ENCODE measurements at places on chromosomes 16 and 17.

DNA sequence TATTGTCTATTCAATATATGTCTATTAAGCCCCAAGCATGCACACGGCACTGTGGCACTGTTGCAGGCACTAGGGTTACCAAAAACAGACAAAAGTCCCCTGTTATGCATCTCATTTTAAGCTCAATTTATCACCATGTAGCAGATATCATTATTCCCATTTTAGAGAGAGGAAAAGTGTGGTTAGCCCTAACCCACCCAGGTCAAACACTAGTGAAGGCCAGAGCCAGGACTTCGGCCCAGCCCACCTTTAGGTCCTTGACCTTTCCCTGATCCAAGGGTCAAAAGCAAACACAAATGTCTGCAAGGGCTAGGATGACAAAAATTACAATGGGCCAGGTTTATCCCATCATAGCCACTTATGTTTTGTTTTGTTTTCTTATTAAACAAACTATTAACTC, 130.3 kb upstream of the NUDT7 start:
- DNase-seq: no peak

DNA sequence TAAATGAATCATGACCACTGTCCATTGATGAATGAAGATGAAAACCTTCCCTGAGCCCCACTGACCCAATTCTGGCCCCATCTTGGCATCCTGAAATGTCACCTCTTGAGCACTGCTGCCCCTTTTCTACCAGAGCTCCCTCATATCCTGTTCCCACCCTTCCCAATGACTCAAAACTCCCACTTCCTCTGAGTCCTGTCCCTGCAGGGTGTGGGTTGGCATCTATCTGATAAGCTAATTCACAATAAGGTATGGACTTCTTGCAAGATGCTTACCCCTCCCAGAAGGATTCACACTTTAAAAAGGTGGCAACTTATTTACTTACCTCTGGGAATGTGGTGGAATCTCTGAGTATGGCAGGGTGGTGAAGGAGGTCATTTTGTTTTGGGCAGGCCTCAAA, 13.3 kb upstream of the CSNK2A2 start:
- DNase-seq: no peak

- DNase-seq: no peak
These were observed 20.7 kb upstream of the PLCG2 start for GRCh38 chr16:81758376-81758775.

DNA sequence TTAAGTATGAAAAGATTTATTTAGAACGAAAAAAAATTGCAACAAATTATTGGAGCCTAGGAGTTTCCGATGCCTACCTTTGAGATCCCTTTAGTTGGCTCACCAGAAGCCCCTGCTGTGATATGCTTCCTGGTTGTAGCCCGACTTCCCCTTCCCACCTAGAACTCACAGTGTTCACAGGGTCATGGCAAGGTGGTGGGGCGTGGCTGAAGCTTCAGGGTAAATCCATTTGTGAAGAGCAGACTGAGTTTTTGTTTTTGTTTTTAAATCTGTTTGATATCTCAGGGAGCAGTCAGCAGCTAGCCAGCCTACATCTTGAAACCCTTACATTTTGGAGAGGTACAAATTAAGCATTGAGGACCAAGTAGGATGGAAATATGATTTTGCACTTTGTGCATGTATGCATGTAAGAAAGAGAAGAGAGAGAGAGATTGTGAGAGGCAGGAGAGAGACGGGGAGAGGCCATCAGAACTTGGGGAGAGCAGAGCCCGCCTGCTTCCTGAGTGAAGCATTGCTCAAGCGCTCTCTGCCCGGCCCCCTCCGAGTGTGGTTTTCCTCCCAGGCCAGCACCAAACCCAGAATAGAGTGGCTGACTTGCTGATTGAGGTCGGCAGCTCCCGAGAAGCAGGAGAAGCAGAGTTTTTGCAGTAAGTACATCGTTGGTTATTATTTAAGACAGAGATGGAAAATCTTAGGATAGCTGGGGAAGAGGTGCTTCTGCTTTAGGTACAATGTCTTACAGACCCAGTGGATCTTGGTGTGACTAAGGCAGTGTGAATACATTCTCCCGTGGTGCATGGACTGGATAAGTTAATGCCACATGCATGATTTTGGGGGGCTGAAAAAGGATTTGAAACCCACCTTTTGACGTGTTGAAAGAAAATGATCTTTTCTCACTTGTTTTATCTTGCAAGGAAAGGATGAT, 64.2 kb downstream of the SPECC1 start:
- DNase-seq: peak; percentile 70

DNA sequence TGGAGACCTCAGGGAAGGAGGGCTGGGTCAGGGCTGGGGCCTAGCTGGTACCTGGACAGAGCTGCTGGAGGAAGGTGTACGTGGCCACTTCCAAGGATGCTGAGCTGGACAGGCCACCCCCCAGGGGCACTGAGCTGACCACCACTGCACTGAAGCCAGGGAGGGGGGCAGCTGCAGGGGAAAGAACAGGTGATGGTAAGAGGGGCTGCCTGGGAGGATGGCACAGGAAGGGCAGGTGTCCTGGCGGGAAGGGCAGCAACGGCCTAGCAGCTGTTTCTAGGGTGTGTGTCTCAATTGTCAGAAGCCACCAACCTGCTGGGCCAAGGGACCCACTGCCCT, 1.8 kb downstream of the GALK1 start:
- DNase-seq: no peak

- DNase-seq: no peak
These were observed 29.4 kb upstream of the ATP2A3 start for GRCh38 chr17:3993493-3994220.

DNA sequence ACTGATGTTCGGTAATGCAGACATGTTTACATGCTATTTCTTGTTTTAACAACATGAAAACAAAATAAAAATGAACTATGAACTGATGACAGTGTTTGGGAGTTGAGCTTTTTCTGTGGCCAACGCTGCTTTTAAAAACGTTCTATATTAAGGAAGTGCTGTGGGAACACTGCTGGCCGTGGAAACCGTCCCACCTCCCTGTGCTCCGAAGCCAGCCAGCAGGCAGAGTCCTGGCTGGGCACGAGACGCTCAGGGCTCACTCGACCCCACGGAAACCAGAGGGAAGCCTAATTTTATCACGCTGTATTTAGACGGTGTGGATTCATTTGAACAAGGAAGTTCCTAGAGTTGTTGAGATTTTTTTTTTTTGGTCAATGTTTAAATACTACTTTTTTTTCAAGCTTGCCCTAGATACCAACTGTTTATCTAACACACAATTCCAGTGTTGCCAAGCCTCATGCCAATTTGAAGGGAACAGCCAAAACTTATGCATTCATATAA, 25.8 kb downstream of the ADCY9 start:
- DNase-seq: no peak

DNA sequence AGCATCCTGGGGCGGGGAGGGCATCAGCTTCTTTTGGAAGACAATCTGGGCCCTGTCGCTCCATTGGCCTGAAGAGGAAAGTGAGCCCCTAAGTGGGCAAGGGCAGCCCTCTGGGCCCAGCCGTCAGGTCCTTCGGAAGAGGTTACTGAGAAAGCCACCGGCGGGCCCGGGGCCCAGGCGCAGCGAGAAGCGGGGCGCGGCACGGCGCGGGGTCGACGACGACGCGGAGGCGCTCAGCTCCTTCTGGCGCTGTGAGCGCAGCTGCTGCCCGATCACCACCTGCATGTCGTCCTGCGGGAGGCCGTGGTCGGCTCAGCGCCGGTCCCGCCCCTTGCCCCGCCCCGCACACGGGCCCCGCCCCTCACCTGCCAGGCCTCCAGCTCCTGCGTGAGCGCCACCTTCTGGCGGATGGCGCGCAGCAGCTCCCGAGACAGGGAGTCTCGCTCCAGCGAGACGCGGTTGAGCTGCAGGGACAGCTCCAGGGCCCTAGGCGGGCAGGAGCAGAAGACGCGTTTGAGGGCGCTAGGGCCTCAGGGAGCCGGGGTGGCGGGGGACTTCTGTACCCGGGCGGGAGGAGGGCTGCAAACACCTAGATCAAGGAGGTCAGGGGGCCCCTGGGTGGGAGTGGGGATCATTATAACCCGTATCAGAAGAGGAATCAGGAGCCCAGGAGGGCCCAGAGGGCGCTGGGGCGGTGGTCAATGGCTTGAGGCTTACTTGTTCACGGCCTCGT, 4.3 kb downstream of the THOC6 start:
- DNase-seq: peak; percentile 90

DNA sequence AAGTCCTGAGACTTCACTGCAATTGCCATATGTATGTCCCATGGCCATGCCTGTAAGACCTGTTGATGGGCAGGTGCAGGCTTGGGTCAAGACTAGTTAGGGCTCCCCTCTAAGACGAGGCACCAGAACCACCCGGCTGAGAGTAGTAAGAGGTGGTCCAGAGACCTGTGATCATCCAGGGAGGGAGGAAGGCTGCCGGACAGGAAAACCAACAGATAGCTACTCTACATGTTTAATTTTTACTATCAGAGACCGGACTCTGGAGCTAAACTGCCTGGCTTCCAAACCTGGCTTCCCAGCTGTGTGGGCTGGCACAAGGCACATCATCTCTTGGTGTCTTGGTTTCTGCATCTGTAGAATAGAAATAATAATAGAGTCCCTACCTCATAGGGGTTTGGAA, 73.0 kb downstream of the ERCC4 start:
- DNase-seq: no peak

GRCh38 chr17:78853926-78854394, 13.3 kb upstream of the USP36 start:
- DNase-seq: no peak

- DNase-seq: no peak
These were observed 11.2 kb upstream of the NGFR start for GRCh38 chr17:49483599-49484509.

DNA sequence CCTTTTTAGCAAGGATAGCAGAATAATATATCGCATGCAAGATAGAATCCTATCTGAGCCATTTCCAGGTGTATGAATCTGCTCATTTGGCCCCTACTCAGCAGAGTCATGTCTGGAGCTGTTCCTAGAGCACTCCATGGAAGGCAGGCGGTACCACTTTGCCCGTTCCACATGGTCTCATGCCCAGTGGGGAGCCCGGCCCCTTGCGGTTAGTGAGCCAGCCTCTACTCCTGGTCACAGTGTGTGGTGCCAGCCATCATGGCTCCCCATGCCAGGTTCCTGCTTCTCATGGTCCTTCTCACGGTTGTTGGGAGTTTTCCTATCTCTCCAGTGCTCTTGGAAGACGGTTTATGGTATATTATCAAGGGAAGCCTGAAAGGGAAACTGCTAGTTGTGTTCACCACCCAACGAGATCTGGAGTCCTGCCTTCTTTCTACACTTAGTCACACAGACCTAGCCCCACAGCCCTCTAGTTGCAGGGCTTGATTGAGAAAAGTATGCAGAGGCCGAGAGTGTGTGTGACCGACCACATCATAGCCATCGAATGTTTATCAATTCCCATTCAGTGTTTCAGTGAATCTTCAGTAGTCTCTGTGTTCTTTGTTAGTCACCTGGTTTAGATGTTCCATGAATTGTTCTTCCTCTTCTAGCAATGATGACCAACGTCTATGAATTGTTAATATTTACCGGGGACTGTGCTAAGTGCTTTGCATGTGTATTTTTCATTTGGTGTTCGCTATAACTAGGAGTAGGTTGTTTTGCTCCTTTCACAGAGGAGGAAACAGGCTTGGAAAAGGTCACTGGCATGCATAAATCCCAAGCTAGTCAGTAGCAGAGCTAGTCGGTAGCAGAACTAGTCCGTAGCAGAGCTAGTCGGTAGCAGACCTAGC, 9.6 kb downstream of the JPT2 start:
- no peak for DNase-seq

GRCh38 chr17:74190807-74191406, 12.6 kb upstream of the RPL38 start:
- DNase-seq: no peak

DNA sequence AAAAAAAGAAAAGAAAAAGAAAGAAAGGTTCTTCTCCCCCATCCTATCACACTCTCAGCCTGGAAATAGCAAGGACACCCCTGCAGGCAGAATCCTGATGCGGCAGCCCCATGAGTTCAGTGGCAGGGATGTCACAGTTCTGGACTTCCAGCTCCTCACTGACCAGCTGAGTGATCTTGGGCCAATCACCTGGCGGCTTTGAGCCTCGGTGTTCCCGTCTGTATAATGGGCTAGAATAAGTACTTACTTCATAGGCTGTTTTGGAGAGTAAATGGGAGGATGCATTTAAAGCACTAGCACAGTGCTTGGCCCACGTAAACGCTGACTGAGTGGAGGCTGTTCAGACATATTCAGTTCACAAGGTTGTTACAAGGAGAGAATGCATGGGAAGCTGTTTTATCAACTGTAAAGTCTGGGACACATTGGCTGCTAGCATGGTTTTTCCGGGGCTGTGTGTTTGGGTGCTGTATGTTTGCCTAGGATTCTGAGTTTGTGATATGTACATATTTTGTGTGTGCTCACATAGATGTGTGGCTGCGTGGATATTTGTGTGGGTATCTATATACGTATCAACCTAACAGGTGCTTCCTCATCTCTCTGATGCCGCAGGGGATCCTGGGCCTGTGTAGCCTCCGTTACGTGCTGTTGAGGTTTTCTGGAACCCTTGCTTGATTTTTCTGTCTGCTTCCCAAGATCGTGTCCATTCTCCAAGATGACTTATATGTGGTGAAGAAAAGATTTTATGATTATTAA, 3.4 kb downstream of the BHLHA9 start:
- no peak for DNase-seq

- DNase-seq: no peak
These were observed 17.4 kb downstream of the CD300LG start for GRCh38 chr17:43864161-43864984.

- no peak for DNase-seq
These were observed 43.7 kb downstream of the NCOR1 start for GRCh38 chr17:16171613-16172012.

DNA sequence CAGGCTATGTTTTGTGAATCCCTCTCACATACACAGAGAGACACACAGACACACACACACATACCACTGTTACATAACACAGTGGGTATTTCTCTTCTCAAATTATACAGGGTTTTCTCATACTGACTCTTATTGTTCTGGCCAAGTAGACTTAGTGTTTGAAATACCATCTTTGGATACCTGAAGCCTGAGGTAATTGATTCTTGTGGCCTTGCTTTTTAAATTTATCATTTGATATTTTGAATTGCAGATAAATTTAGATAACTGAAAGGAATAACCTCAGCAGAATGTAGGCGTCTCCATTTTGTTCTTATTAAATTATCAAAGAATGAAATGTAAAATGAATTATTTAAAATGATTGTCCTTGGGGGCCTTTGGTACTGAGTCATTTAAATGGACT, 223.8 kb downstream of the LGALS9B start:
- no peak for DNase-seq

DNA sequence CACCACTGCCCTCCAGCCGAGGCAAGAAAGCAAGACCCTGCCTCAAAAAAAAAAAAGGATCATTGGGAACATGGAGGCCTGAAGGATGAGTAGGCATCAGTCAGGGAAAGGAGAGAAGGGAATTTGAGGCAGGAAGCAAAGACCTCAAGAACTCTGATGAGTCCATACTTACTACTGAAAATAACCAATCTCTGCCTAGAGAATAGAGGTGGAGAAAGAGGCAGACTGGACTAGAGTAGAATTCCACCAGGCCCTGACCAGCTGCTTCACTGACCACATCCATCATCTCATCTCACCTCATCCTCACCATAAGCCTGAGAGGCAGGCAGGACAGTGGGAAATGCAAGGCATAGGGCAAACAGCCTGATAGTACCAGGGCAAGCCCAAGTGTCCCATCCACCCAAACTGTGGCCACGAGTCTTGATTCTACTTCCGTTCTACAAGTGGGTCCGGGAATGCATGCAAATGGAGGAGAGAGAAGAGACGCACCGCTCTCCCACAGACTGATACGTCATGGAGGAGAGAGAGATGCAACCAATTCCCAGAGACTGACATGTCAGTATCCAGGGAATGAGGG, 17.1 kb downstream of the ANKRD11 start:
- DNase-seq: no peak

GRCh38 chr16:50994995-50995394, 156.1 kb downstream of the SALL1 start:
- no peak for DNase-seq

GRCh38 chr17:45104029-45104428, 28.3 kb downstream of the PLCD3 start:
- DNase-seq: no peak

Data from activated CD8-positive, alpha-beta T cell treated with anti-CD3 and anti-CD28 coated beads, Interleukin-2, amount 10 ng/mL, durations not matched to agents 7 days and 5 days (primary cell).